CD4-positive, alpha-beta memory T cell (primary cell): ENCODE measurements at places on chromosomes 12 and 14. TPM values are rescaled to one million over a fixed set of nuclear protein-coding genes. Genes with fewer than 3 reads are reported as not detected.

Gene ESR2
- polyA plus RNA-seq, result 0.12 TPM

- H3K27ac ChIP-seq, result no peak overlapping the region
- no peak overlapping the region for H3K4me3 ChIP-seq
- no peak for DNase-seq
- H3K27me3 ChIP-seq, result no peaks in the 10 kb centered on the region
- H3K4me1 ChIP-seq, result no peaks in the 10 kb centered on the region
- H3K36me3 ChIP-seq, result no peaks in the 10 kb centered on the region
These were observed 115.4 kb downstream of the GLT1D1 start for GRCh38 chr12:128968668-128969067.

Gene TPPP2
- polyA plus RNA-seq, result not detected

DNA sequence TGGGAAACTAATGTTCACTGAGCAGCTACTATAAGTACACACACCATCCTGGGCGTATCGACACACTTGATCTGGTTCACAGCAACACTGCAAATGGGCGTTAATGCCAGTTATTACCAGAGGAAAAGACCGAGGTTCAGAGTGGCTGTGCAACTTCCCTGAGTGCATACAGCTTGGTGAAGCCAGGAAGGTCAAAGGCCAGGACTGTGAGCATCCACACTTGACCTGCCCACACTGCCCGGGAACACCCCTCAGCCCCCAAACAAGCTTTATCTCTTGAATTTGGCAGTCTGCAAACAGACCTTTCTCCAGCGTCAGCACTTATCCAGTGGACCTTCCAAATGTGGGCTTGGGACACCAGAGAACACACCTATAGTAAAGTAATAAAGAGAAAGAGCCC is 312.6 kb downstream of the BCL11B start:
- no peak overlapping the region for H3K4me3 ChIP-seq
- no peaks in the 10 kb centered on the region for H3K27me3 ChIP-seq
- no peak overlapping the region for H3K27ac ChIP-seq

DNA sequence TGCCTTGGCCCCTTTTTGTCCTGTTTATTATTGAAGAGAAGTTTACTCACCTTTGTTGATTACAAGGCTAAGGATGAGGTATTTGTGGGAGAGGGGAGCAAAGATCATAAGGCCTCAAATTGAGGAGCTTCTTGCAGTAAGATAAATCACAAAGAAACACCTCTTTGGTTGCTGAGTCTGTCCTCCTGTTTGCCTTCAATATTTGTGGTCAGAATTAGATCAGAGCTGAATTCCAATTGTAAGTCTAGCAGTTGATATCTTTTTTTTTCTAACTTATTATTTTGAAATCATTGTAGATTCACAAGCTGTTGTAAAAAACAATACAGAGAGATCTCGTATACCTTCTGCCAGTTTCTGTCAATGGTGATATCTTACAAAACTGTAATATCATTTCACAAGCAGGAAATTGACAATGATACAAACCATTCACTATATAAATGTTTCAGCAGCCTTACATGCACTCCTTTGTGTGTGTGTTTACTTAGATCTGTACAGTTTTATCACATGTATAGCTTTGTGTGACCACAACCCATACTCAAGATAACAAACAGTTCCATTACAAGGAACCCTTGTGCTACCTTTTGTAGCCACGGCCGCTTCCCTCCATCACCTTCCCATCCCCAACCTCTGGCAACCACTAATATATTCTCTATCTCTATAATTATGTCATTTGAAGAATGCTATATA is 97.4 kb downstream of the KICS2 start:
- DNase-seq, result no peak
- no peaks in the 10 kb centered on the region for H3K36me3 ChIP-seq
- no peaks in the 10 kb centered on the region for H3K27me3 ChIP-seq
- no peak overlapping the region for H3K27ac ChIP-seq
- H3K4me1 ChIP-seq, result no peaks in the 10 kb centered on the region

GRCh38 chr14:98507264-98507663 is 764.7 kb downstream of the BCL11B start:
- no peak overlapping the region for H3K27ac ChIP-seq
- H3K4me3 ChIP-seq, result no peak overlapping the region
- no peak for DNase-seq
- H3K36me3 ChIP-seq, result no peaks in the 10 kb centered on the region
- H3K4me1 ChIP-seq, result peaks cover 6% of the 10 kb centered on the region

DNA sequence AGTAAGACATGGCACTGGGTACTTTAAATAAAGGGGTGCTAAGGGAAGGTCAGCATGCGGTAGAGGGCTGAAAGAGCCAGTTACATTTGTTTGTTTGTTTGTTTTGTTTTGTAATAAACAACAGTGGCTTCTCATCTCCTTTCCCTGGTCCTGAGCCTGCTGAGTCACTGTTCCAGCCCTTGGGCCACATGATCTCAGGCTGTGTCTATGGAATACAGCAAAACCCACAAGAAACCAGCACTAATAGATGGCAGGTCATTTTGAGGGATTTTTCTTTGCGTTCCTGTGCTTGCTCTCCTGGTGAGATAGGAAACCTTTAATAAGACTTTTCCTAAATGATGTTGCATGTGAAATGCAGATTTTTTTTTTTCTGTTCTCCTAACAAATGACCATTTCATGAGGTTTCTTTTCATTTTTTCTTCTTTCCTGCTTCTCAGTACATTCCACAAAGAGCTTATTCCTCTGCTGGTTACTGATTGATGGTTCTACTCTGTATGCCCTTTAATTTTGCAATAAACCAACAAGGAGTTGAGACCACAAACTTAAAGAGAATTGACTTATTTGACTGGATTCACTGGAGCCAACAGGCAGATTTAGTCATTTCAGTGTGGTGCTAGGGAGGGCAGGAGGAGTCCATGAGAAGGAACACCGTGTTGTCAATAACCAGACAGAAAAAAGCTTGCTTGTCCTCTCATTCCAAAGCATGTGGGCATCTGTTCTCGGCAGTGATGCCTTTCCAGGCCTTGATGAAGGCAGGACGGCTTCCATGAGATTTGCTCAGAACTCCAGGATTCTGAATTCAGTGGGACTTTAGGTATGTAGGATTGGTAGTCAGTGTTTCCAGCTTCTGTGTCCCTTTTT is 459.2 kb downstream of the RAD51B start:
- no peak overlapping the region for H3K27ac ChIP-seq
- H3K4me1 ChIP-seq, result peaks cover 47% of the 10 kb centered on the region
- H3K4me3 ChIP-seq, result no peak overlapping the region
- H3K27me3 ChIP-seq, result no peaks in the 10 kb centered on the region

DNA sequence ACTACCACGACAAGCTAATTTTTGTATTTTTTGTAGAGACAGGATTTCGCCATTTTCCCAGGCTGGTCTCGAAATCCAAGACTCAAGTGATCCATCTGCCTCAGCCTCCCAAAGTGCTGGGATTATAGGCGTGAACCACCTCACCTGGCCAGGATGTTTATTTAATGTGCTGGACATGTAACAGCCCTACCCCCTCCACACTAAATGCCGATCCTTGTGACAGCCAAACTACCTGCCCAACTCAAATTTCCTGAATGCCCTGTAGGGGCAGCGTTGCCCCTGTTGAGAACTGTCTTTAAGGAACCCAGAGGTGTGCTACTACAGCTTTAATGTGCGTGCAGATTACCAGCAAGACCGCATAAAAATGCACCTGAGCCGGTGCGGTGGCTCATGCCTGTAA is 48.1 kb downstream of the KCNK13 start:
- no peaks in the 10 kb centered on the region for H3K4me1 ChIP-seq
- H3K27ac ChIP-seq, result no peak overlapping the region
- H3K36me3 ChIP-seq, result no peaks in the 10 kb centered on the region
- H3K27me3 ChIP-seq, result no peaks in the 10 kb centered on the region
- no peak for DNase-seq

DNA sequence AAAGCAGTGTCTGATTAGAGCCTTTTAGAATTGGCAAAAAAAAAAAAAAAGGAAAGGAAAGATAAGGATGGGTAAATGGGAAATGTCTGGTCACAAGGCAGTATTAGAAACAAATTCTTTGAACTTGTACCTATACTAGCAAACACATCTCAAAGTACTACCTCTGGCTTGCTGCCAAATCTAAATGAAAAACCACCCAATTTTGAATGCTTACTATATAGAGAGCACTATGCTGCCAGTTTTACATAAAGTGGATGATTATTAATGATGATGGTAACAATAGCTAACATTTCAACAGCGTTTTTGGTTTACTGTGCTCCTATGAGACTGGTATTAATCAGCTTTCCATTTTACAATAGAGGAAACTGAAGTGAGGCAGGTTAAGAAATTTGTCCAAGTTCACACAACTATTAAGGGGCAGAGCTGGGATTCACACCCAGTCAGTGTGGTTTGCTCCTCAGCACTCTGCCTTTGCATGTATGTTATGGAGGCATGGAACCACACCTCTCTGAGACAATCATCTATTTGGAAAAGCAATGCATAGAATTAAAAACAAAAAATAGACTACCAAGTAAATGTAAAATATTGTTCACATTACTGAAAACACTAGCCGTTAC is 34.2 kb downstream of the ATP2B1 start:
- H3K27me3 ChIP-seq, result no peaks in the 10 kb centered on the region
- DNase-seq, result no peak
- no peaks in the 10 kb centered on the region for H3K36me3 ChIP-seq
- no peak overlapping the region for H3K4me3 ChIP-seq
- H3K4me1 ChIP-seq, result peaks cover 85% of the 10 kb centered on the region

Gene PTPRR
- not detected for polyA plus RNA-seq

Gene KRT72
- polyA plus RNA-seq, result not detected

DNA sequence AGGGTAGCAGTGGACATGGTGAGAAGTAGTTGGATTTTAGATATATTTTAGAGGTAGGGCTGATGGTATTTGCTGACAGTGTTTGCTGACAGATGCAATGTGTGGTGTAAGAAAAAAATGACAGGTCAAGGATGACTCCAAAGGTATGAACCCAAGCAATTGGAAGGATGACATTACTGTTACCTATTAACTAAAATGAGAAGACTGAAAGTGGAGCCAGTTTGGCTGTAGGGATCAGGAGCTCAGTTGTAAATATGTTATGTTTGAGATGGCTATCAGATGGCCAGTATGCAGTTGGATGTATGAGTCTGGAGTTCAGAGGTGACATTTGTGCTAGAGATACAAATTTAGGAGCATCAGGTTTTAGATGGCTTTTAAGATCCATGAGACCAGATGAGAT is 17.4 kb upstream of the SERPINA6 start:
- H3K27me3 ChIP-seq, result no peaks in the 10 kb centered on the region
- H3K27ac ChIP-seq, result no peak overlapping the region
- H3K36me3 ChIP-seq, result no peaks in the 10 kb centered on the region
- DNase-seq, result no peak
- H3K4me1 ChIP-seq, result peaks cover 4% of the 10 kb centered on the region

Gene ZCRB1
- polyA plus RNA-seq, result 80.5 TPM

DNA sequence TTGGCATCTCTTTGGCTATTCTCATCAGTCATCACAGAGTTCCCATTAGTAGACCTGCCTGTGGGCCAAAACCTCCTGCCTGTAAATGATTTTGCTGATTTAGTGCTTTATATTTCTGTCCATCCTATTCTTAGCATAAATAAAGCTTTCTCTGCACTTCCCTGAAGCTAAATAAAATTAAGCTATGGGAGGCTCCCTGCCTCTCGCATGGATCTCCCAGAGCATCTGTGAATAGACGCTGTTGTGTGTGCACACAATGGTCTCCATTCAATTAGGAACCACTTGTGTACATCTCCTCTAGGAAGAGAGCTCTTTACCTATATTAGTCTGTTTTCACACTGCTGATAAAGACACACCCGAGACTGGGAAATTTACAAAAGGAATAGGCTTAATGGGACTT is 80.4 kb downstream of the PPFIBP1 start:
- no peak for DNase-seq
- no peak overlapping the region for H3K4me3 ChIP-seq
- H3K36me3 ChIP-seq, result no peaks in the 10 kb centered on the region
- no peaks in the 10 kb centered on the region for H3K27me3 ChIP-seq
- no peak overlapping the region for H3K27ac ChIP-seq

DNA sequence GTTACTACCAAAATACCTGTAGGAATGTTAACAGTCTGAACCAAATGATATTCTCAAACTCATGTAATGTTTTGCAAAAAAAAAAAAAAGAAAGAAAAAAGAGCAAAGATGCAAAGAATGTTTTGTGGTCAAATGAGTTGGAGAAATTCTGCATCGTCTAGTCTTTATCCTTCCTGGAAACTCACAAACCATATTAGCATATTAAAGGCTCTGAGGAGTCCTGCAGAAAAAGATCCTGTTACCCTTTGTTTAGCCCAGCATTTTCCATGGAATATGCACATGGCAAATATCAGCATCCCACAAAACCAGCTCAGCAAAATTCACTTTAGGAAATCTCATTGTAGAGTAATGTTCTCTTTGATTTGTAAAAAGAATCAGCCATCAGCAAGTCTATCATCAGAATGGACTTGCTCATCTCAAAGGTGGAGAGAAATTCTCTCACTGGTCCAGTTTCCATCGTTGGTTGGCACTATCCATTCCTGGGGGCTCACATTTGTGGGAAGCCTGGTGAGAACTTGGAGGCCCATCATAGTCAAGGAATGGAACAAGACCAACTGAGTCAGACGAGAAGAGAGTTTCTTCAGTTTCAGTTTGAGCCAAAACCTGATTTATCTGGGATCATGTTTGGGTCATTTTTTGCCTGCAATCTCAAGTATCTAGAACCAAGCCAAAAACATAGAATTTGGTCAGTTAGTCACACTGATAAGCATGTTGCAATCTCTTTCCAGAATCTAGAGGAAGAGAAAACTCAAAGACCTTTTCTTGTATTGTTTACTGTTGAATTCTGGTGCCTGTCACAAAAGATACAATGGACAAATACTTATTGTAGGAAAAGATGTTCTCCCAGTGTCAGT is 129.8 kb downstream of the TBX5 start:
- H3K36me3 ChIP-seq, result no peaks in the 10 kb centered on the region
- no peaks in the 10 kb centered on the region for H3K4me1 ChIP-seq
- H3K27me3 ChIP-seq, result no peaks in the 10 kb centered on the region
- DNase-seq, result no peak
- no peak overlapping the region for H3K4me3 ChIP-seq

GRCh38 chr14:92497391-92497790 is 16.2 kb upstream of the RIN3 start:
- no peaks in the 10 kb centered on the region for H3K36me3 ChIP-seq
- H3K4me3 ChIP-seq, result no peak overlapping the region
- no peak for DNase-seq
- H3K27me3 ChIP-seq, result no peaks in the 10 kb centered on the region
- H3K27ac ChIP-seq, result no peak overlapping the region

Gene FOXM1
- 0.30 TPM for polyA plus RNA-seq

- H3K36me3 ChIP-seq, result no peaks in the 10 kb centered on the region
- no peak overlapping the region for H3K4me3 ChIP-seq
- H3K4me1 ChIP-seq, result no peaks in the 10 kb centered on the region
- no peak overlapping the region for H3K27ac ChIP-seq
These were observed 436.3 kb downstream of the TMTC2 start for GRCh38 chr12:83123039-83123438.

Gene CELA1
- 3.7 TPM for polyA plus RNA-seq

- no peaks in the 10 kb centered on the region for H3K27me3 ChIP-seq
- no peak overlapping the region for H3K27ac ChIP-seq
- DNase-seq, result no peak
- H3K4me3 ChIP-seq, result no peak overlapping the region
These were observed 63.3 kb downstream of the DUSP6 start for GRCh38 chr12:89288959-89289358.

DNA sequence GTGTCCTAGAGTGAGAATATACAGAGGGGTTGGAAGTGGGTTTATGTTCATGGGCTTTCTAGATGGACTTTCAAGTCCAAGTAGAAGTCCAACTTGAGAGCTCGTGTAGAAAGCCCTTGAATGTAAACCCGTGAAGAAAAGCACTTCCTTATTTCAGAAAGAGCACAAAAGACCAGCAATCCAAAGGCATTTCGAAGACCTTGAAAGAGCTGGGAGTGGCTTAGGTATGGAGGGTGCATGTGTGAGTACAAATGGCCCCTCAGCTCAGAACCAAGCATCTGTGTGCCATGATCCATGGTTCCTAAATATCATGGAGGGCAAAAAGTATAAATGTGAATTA is 160.7 kb downstream of the ETV6 start:
- H3K4me1 ChIP-seq, result peaks cover 60% of the 10 kb centered on the region
- no peak overlapping the region for H3K4me3 ChIP-seq
- no peak overlapping the region for H3K27ac ChIP-seq
